NCI-H1417 (cell line): ENCODE measurements at places on chromosomes 2 and 18.

DNA sequence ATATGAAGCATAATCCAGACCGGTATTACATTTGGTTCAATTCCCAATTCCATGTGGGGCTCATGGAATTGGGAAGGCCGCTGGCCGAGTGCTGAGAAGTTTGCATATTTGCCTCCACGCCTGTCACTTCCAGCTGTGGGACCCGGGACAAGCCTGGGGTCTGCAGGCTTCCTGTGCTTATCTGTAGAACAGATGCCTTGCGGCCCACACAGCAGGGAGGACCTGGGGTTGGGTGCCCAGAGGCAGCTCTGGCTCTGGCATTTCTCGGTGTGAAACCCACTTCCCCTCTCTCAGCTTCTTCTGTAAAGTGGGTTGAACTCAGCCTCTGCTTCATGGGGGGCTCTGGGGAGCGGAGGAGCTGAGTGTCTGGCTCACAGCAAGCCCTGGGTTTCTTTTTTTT, 97.9 kb downstream of the SH3BP4 start:
- no peak for DNase-seq

DNA sequence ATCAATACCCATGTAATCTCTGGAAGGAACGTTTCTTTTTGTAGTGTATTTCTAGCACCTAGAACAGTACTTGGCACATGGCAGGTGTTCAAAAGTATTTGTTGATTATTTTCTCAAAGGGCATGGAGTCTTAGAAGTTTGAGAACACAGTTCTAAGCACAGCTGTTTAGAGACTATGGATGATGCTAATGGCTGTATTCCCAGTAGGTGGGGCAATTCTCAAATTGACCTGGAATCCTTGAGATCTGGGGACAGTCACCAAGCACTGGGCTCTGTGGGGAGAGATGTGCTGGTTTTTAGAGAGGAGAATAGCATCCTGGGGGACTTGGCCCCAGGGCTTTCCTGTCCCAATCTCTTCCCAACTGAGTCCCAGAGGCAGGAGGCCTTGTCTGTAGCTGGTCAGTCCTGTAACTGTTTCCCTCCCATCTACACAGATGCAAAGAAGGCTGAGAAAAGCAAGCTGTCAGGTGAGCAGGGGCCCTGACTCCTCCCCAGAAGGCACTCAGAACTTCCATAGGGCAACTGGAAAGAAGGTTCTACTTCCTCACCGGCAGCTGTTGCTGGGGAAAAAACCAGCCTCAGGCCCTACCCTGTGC, 17.5 kb upstream of the IL36G start:
- no peak for DNase-seq

DNA sequence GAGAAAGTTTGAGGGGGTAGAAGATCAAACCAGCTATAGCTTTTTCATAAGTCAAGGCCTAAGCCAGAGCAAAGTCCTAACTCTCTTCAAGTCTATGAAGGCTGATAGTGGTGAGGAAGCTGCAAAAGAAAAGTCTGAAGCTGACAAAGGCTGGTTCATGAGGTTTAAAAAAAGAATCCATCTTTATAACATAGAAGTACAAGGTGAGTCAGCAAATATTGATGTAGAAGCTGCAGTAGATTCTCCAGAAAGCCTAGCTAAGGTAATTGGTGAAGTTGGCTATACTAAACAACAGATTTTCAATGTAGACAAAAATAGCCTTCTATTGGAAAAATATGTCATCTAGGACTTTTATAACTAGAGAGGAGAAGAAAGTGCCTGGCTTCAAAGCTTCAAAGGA, 141.4 kb upstream of the ZNF521 start:
- DNase-seq: no peak

DNA sequence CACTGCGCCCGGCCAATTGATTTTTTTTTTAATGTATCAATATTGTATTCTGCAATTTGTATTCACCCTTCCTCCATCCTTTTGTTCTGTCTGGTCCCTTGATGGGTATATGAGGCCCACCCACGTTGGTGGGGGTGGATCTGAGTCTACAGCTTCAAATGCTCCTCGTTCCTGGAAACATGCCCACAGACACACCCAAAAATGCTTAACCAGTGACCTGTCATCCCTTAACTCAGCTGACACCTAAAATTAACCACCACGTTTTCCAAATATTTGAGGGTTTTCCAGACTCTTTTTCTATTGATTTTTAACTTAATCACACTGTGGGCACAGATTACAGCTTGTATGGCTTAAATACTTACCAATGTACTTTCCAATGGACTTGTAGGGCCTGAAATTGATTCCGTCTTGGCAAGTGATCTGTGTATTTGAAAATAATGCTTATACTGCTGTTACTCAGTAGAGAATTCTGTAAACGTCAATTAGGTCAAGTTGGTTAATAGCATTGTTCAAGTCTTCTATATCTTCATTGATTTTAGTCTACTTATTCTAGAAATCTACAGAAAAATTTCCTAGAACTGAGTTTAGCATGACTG, 34.4 kb upstream of the CYP27C1 start:
- DNase-seq: no peak

GRCh38 chr2:96256611-96257113, 9.1 kb downstream of the TMEM127 start:
- no peak for DNase-seq

GRCh38 chr2:150085478-150085877, 402.0 kb downstream of the RND3 start:
- no peak for DNase-seq

- no peak for DNase-seq
Observed at GRCh38 chr2:187224989-187225388, 223.1 kb downstream of the CALCRL start.

- no peak for DNase-seq
Observed at GRCh38 chr2:37645362-37645761, 26.1 kb downstream of the CDC42EP3 start.

DNA sequence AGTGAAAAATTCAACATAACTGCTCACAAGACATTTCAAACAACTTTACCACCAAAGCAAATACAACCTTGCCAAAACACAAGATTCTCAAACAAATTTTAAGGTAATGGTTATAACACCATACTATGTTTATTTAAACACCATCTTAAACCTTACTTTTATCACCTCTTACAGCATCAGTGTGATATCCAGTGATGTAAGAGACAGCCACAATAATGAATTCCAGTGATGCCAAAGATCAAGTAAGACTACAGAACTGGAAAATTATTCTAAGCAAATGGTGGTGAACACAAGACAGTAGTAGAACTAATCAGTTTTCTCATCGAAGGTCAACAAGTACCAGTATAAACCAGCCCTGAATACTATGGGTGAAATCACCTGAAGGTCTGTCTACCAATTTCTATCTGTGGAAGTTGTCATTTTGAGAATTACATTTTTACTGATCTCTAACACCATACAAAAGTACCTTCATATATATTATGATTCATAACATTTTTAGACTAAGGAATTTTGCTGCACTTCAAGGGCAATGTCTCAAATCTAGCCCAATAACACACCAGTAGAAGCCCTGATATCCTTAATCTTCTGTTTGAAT, 146.2 kb downstream of the RBMS1 start:
- no peak for DNase-seq

- peak; percentile 28 for DNase-seq
Observed at GRCh38 chr18:33560686-33561370, 17.2 kb upstream of the ASXL3 start.

- DNase-seq: no peak
Observed at GRCh38 chr2:207847098-207847806, 77.5 kb upstream of the FZD5 start.

GRCh38 chr2:192615105-192615504, 420.4 kb upstream of the TMEFF2 start:
- no peak for DNase-seq

GRCh38 chr2:1702186-1702565, 42.1 kb downstream of the PXDN start:
- DNase-seq: no peak

DNA sequence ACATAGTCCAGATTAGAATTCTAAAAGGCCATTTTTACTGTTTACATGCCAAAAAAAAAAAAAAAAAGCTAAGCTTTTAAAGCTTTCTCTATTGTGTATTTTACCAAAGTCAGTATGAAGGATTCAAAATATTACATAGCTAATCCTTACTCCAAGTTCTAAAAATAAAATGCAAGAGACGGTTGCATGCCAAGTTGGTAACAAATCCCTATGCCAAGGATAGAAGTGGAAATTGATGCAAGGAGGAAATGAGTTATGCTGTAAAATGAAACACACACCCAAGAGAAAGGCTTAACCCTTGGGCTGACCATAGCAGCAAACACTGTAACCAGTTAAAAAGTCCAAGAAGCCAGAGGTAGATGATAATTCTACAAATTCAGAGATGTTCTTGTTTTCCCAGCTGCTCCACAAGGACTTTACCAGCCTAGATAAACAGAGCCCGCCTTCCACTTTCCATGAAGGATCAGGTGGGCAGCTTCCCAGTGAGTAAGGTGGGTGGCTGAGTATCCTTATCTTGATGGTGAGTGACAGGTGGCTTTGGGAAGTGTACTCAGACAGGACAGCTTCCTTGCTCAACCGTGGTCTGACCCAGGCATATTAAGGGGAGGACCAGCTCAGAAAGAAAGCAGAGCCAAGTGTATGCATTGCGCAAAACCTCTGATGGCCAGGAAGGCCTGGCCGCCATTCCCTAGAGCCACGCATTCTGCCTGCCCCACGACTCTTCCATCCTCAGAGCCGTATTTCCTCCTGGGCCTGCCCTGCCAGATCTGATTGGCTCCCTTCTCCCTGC, 34.4 kb downstream of the ATP8B1 start:
- peak; percentile 40 for DNase-seq

- no peak for DNase-seq
Observed at GRCh38 chr2:237863689-237864443, 4.4 kb downstream of the RAMP1 start.
